AG09319 (cell line): ENCODE measurements at places on chromosomes 7 and 10.
A peak's percentile ranks its signal among the peaks of the same experiment; 100 is the strongest.

GRCh38 chr10:30309403-30309802 lies 39.7 kb downstream of the MTPAP start:
- no peak for DNase-seq

GRCh38 chr7:151008511-151009323 lies 15.6 kb downstream of the ATG9B start:
- no peak for DNase-seq

DNA sequence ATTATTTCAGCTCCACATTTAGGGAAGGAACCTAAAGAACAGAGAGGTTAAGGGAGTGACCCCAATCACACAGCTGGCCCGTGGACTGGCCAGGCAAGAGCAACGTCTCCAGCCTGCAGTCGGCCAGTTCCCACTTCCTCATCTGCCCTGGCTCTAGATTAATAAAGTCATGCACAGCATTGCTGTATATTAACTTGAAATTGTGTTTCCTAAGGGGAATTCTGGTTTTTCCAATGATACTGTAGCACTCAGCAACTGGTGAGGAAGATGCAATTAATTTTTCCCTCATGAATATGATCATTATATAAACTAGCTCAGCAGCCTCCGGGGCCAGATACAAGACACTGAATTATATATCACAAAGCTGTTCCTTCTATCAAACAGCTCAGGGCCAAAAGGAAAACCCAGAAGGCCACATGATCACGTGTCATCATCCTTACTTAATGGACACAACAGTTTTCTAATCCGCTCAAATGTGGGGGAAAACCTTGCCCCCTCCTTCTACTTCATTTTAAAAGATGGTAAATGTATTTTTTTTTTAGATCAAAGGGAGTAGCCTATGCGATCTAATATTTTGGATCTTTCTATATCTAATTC lies 295.3 kb upstream of the PRKCQ start:
- no peak for DNase-seq

DNA sequence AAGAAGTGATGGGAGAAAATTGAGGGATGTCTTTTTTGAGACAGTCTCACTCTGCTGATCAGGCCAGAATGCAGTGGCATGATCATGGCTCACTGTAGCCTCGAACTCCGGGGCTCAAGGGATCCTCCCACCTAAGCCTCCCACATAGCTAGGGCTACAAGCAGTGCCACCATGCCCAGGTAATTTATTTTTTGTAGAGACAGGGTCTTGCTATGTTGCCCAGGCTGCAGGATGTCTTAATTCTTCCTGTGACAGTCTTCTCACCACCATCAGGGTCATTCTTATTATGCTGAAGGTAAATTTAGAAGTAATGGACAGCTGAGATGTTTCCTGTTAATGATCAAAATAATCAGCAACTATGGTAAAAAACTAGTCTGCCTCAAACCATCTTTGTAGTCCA lies 7.1 kb downstream of the DNAJC9 start:
- DNase-seq, result no peak

GRCh38 chr10:92689663-92690210 lies at the start of gene HHEX:
Gene HHEX, plus strand, starts transcription at chr10:92689955. Its CDS starts 32 bp downstream, at chr10:92689987.
- DNase-seq, result no peak

- DNase-seq, result no peak
Measured at GRCh38 chr10:14836208-14836607, 1.6 kb downstream of the CDNF start.

GRCh38 chr7:38704751-38705150 lies 73.6 kb upstream of the AMPH start:
- no peak for DNase-seq

- DNase-seq, result no peak
Measured at GRCh38 chr7:102425639-102426267, 7.6 kb upstream of the ORAI2 start.

- no peak for DNase-seq
Measured at GRCh38 chr7:131011432-131011742, 277.4 kb upstream of the KLF14 start.

GRCh38 chr10:59008452-59008851 lies 168.0 kb upstream of the PHYHIPL start:
- DNase-seq, result no peak

GRCh38 chr7:141072548-141073172 lies 1.2 kb upstream of the TMEM178B start:
- peak; percentile 38 for DNase-seq

DNA sequence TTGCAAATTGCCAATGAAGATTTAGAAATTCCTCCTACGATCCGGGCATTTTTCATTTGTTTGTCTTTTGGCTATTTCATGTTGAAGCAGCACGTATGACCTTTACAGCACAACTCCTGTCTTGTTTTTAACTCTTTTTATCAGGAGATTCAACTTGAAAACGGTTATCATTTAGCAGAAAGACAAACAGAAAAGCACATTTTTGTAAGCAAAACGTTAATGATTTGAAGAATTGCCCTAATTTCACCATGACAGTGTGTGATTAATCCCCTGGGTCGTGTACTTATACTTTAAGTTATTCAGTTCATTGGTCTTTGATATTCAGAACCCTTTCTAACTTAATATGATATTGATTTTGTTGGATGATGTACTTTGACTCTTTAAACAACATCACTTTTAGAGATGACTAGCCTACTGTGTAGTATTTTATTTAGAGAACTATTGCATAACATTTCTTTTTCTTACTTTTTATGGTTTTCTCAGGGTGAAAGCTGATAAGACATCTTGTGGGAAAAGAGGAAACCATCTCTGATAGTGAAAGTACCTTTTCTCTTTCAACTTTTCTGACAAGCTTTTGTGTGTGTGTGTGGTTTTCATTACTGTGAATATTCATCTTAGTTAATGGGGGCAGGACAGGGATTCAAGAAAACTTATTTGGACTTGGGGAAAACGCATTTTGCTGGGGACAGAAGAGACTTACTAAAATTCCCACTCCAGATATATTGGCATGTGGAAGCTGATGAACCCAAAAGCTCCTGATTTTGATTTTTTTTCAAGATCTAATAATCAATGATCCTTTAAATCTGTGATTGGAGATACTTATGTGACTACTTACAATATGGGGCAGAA lies 8.1 kb downstream of the HHEX start:
- DNase-seq, result no peak

- no peak for DNase-seq
Measured at GRCh38 chr10:47026301-47027107, 115.3 kb downstream of the PTPN20 start.

- DNase-seq, result no peak
Measured at GRCh38 chr7:70571403-70571934, 560.5 kb upstream of the GALNT17 start.

DNA sequence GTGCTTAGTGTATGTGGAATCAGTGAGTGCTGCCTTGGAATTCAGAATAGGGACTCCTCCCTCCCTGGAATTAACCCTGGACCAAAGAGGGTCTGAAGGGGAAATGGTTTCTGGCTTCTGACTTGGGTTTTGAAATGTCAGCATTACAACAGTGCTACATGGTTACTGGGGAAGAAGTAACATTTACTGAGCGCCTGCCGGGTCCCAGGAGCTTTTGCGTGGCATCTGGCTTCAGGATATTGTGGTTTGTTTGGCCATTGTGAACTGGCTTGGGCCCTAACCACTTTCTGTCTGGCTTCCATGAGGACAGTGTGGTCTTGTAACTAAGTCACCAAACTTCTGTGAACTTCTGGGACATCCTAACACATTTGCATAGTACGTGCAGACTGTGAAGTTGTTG lies 21.3 kb downstream of the TSPAN15 start:
- DNase-seq, result no peak

GRCh38 chr7:51376420-51377092 lies 59.9 kb upstream of the COBL start:
- DNase-seq, result no peak

- DNase-seq, result no peak
Measured at GRCh38 chr10:128173386-128173785, 47.2 kb upstream of the MKI67 start.

DNA sequence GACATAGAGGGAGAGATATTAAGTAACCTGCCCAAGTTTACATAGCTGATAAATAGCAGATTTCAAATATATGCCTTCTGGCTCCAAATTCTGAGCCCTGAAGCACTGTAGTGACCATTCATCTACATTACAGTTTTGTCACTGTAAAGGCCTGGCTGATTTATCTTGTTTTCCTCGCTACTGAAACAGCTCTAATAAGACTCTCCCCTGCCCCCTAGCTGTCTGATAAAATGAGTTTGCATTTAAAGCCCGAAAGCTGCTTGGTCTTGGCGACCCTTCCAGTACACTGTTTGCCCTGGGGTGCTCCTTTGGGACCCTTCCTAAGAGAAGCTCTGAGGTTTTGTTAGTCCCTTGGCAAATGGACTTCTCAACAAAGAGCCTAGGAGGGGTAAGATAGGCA lies 59.7 kb upstream of the RAB11FIP2 start:
- DNase-seq, result peak; percentile 5

GRCh38 chr10:17237915-17238444 lies 9.9 kb downstream of the VIM start:
- no peak for DNase-seq

DNA sequence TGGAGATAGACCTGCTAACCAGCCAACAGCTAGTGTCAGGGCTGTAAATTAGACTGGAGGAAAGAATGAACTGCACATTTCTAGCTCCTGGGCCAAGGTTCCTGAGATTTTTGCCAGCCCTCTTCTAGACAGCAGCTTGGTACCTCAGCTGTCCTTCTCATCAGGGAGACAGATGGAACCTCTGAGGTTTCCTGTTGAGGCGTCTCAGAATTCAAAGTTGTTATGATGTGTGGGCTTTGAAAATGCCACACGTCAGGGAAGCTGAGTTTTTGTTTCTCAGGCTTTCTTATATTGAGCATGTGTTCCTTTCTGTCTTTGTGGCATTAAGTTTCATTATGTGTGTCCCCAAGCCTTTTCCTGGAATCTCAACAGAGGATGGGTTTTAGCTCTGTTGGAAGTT lies 736.6 kb downstream of the AUTS2 start:
- DNase-seq, result no peak

DNA sequence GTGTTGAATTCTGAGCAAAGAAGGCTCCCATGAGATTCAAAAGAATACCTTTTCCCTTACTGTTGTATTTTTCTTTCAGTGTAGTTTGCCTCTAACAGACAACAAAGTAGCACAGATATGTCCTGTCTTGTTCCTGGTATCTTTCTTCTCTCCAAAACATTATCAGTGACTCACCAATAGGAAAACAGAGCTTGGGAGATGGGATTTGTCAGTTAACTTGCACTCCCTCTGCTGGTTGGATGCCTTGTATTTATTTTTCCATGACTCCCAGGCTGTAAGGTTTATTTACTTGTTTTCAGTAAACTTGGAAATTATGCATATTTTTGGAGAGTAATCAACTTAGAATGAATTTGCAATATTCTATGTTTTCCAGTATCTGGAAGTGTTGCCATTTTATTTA lies 129.7 kb downstream of the SAMD9 start:
- DNase-seq, result peak; percentile 11

GRCh38 chr10:130300608-130301020 lies 164.4 kb downstream of the GLRX3 start:
- DNase-seq, result no peak

- no peak for DNase-seq
Measured at GRCh38 chr7:150375662-150376521, 3.2 kb upstream of the ZNF775 start.

DNA sequence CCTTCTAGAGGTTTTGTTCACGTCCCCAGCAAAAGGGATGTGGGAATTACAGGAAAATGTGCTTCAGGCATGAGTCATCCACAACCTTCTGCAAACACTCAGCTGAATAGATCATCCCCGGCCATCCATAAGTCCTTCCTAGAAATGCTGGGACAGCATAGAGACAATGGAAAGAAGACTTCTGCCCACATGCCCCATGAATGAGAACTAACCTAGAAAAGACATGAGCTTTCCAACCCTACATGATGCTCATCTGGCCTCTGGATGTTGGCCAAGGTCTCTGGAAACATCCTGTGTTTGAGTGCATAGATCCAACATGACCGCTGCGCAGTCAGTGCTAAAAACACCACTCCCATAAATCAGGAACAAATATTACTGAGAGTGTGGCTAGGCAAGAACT lies 277.5 kb downstream of the PLXNA4 start:
- DNase-seq, result no peak

DNA sequence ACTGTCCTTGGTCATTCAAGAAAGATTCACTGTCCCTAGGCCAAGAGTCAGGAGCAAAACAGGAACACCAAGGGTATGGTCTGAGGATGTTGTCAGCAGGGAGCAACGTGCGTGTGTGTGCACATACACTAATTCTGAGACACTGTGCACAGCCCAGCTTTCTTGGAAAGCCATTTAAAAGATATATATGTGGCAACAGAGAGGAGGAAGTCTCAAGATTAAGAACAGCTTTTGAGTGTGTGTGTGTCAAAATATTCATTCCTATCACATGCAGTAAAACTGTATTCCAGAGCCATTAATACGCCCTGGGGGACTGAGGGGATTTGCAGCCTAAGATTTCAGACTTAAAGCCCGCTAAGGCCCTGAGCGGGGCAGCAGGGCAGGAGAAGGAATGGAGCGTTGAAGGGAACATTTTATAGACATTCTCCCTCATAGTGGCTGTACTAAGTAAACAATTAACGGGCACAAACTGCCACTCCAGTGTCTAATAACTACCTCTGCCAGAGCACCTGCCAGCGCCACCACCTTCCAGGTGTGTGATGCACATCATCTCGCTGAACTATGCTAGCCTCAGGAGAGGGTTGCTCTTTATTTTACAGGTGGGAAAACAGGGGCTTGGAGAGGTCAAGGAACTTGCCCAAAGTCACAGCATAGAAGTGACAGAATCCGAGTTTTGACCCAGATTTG lies 2.0 kb downstream of the NOD1 start:
- DNase-seq, result no peak

GRCh38 chr10:70097459-70097858 lies 35.2 kb downstream of the AIFM2 start:
- DNase-seq, result no peak

DNA sequence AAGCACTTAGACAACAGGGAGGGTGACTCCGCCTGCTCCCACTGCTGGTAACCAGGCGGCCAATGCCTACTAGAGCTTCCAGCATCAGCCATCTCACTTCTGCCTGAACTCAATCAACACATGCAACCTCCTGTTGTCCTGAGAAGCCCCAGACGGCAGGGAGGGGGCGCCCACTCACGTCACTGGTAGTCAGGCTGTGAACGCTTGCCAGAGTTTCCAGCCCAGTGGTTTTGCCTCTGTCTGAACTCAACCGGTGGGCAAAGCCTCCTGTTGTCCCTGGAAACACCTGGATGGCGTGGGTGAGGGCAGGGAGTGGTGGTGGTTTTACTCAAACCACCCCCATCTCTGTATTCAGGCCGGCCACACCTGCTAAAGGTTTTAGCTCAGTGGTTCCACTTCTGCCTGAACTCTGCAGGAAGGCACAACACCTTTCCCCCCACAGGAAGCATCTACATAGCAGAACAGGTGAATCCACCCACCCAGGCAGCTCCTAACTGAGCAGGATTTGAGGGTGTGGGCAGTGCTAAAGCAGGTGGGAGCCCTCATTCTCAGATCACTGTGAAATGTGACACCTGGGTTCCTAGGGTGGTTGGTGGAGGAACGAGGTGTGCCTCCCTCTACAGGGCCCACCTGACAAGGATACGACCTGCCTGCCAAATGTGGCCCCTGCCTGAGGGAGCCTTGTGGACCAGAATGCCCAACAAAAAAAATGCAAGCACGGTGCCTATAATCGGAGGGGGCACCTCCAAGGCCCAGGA lies 563.0 kb upstream of the SEMA3D start:
- no peak for DNase-seq
